ENCODE measurements at places on chromosomes 5 and 9.

GRCh38 chr9:35675204-35675603 lies 1.5 kb downstream of the CA9 start:
- no peak for DNase-seq

DNA sequence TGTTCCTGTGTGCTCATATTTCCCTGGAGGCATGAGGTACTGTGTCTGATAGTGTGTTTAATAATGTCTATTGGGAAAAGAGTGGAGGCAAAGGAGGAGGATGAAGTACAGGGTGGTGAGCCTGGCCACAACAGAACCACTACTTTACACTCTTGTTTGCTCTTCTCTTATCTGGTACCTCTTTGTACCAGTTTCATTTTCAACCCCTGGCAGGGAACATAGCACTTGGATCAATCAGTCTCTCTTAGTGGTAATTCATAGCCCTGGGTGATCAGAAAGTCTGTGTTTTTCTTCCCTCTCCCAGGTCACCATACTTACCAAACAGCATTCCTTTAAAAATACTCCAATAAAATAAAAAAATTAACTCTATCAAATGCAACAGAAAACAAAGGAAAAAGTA lies 105.4 kb downstream of the DMRT2 start:
- no peak for DNase-seq

DNA sequence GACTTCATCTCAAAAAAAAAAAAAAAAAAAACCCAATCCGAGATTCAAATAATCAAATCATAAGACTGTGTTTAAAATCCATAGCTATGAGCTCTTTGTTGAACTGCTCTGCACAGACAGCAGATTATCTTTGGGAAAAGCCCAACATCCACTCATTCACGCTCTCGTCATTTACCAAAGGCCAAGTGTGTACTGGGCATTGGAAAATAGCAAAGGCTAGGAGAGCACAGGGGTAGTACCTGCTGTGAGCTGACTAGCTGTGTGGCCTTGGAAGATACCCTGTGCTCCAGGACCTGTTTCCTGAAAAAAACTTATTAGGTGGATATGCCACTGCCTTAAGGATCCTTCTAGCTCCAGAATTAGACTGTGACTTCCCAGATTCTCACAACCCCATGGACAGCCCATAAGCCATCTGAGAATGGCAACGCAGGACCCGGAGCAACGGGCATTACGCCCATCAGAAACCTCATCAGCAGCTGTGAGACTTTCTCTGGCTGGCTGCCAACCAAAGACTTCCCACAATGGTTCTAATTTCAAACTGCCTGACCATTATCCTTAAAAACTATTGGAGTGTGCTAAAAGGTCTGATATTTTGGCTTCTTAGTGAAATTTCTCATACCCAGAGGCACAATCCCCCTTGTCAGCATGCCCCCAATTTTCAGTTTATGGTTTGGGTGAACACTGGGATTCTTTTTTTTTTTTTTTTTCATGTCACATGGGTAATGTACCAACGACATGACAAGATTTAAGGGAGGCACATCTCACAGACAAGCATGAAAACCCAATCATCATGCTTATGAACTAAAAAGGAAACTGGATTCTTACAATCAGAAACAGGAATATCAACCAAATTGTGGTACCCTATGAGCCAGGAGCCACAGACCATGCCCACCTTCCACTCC lies 16.8 kb downstream of the SERINC5 start:
- no peak for DNase-seq

GRCh38 chr5:117497601-117498000 lies 923.0 kb upstream of the SEMA6A start:
- DNase-seq, result no peak

- no peak for DNase-seq
These were observed 96.8 kb upstream of the PJA2 start for GRCh38 chr5:109506556-109506955.

DNA sequence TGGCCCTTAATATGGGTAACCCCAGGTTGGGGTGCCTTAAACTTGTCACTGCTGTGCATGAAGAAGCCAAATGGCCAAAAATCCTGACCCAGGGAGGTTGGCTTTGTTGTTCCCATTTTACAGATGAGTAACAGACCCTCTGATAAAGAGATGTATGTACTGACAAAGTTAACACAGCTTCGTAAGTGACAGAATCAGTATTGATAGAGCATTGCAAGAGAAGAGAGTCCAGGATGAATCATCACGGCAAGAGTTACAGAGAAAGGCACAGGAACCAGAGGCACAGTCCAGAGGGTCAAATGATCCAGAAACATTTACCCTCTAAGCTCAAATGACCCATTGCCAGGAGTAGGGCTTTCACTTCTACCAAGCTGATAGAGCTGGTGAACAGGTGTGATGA lies 103.8 kb upstream of the SMC2 start:
- DNase-seq, result no peak

GRCh38 chr5:143355710-143356109 lies 47.8 kb downstream of the NR3C1 start:
- DNase-seq, result peak; percentile 87

DNA sequence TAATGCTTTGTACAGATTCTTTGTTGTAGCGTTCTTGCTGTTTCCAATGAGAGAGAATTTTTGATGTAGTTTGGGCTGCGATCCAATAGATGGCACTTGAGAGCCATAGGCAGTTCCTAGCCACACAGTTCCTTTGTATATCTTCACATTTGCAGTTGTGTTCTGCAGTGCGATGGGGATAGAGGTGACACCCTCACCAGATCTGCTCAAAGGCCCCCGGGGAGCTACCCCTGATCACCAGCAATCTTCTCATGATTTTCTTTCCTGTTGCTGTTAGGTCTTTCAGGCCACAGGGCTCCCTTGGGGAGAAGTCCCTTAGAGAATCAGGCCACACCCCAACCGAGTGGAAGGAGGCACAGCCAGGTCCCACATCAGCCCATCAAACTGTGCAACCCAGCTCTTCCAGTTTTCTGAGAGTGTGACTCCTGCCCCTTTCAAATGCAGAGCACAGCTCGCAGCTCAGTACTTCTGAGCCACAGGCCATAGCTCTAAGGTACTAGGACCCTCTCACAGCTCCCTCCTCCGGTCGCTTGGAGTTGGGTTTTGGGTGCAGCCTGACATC lies 353.7 kb downstream of the SLCO4C1 start:
- no peak for DNase-seq

DNA sequence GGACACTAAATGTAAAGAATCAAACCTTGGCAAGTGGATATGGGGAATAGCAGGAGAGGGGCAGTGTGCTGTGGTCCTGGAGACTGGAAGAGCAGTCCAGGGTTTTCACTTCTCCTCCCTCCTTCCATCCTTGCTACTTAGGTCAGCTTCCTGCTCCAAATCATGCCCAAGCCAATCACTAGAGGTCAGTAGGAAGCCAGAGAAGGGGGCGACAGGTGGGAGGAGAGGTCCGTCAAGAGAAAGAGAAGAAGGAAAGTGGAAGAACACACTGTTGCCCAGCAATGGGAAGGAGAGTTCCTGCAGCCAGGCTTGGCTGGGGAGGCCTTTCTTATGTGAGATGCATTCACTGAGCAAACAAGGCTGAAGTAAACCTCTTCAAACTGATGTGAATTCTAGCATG lies 289.6 kb downstream of the DTWD2 start:
- DNase-seq, result no peak

GRCh38 chr5:137570070-137570469 lies 70.9 kb upstream of the SPOCK1 start:
- DNase-seq, result no peak

DNA sequence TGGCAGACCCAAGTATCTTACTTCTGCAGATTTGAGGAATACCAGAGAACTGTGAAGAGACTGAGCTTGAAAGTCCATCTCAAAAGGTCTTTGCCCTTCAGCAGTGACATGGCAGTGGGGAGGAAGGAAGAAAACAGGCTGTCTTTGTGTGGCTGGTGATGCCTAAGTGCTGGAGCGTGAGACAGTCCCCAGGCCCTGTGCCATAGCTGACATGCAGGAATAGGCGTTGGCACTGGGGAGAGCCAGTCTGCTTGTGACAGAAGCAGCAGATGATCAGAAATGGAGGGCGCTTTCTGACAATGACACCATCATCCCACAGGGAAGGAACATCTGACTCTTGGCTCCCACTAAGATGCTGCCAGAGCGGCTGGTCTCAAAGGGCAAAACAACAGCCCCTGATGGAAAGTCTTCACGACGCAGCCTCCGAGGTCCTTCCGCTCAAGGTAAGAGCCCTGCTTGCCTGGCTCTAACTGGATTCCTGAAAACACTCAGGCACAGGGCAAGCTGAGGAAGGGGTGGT lies 15.5 kb upstream of the GLRX start:
- no peak for DNase-seq

- no peak for DNase-seq
These were observed 45.5 kb upstream of the LARP1 start for GRCh38 chr5:154709368-154710305.

DNA sequence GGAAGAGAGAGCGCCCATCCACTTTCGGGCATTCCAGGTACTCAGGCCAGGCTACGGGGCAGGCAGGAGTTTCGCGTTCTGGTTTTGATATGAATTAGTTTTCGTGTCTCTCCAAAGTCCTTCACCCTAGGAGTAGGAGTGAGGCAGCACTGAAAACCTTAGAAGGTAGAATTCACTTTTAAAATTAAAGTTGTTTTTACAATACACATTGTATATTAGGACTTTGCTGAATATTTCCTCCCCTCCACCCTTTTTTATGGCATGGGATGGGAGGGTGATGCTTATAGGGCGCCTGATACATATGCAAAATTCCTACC lies 747 bp downstream of the ITGA1 start:
- no peak for DNase-seq

DNA sequence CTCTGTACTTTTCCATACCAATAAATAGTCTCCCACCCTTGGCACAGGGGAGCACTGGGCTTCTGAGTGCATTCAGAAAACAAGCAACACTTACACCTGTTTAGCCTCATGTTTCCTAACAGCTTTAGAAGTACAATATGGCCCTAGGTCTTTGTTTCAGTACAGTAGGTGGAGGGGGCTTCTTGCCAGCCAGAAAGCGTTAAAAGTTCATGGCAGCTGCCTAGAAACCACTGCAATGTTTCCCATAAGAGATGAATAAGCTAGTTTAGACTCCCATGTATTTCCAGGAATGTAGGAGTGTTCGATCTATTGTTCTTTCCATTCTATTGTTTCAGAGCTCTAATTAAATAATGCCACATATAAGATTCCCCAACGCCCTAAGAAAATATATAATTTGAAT lies 444.8 kb downstream of the ARHGEF28 start:
- no peak for DNase-seq

DNA sequence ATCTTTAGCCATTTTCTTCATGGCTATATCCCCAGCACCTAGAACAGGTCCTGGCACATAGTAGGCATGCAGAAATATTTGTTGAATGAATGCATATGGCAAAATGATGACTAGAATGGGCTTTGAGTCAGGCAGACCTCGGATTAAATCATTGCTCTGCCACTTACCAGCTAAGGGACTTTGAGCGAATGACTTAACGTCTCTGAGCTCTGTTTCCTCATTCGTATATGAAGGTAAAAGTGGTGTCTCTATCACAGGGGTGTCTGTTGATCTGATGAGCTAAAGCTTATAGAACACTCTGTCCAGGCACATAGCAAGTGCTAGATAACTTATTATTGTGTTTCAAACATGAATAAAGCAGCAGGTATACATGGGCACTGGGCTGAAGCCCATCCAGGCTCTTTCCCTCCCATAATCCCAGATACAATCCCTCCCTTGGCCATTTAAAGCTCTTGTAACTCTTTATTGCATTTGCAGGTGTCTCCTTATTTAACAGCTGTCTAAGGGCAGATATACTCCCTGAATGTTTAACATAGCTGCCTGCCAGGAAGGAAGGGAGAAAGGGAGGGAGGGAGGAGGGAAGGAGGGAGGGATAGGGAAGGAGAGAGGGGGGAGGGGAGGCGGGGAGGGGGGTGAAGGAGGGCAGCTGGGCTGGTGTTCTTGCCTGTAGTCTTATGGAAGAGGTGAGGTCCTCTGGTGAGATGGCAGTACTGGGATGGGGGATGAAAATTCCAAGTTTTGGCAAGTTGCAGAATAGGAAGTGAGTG lies 23.2 kb upstream of the STXBP1 start:
- DNase-seq, result no peak

- DNase-seq, result no peak
These were observed 276.2 kb upstream of the TNC start for GRCh38 chr9:115393976-115394775.

DNA sequence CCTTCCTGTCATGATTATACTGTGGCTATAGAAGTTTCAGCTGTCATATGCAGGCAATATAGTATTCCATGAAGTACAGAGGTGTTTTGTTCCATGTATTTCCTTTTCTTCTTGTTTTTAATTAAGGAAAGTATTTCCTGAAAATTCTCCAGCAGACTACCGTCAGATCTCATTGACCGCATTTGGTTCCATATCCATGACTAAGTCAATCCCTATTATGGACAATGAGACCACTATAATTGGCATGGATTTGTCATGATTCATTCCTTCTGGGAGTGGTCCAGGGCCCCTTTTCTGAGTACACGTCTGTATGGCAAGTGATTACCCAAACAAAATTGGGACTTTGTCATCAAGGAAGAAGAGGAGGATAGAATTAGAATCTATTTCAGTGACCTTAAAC lies 283.2 kb upstream of the CLINT1 start:
- DNase-seq, result no peak

DNA sequence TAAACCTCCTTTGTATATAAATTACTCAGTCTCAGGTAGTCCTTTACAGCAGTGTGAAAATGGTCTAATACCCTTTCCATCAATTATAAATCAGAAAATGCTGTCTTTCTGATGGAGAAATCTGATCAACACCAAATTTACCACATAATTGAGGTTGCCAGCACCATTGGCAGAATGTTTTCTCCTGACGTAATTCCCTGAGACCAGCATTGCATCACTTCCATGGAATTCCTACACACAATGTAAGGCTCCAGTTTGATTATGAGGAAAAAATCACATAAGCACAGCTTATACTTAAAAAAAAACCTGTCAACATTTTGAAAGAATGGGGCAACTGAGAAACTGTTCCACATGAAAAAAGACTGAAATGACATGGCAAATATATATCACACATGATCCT lies 618.7 kb upstream of the CDH6 start:
- DNase-seq, result no peak

DNA sequence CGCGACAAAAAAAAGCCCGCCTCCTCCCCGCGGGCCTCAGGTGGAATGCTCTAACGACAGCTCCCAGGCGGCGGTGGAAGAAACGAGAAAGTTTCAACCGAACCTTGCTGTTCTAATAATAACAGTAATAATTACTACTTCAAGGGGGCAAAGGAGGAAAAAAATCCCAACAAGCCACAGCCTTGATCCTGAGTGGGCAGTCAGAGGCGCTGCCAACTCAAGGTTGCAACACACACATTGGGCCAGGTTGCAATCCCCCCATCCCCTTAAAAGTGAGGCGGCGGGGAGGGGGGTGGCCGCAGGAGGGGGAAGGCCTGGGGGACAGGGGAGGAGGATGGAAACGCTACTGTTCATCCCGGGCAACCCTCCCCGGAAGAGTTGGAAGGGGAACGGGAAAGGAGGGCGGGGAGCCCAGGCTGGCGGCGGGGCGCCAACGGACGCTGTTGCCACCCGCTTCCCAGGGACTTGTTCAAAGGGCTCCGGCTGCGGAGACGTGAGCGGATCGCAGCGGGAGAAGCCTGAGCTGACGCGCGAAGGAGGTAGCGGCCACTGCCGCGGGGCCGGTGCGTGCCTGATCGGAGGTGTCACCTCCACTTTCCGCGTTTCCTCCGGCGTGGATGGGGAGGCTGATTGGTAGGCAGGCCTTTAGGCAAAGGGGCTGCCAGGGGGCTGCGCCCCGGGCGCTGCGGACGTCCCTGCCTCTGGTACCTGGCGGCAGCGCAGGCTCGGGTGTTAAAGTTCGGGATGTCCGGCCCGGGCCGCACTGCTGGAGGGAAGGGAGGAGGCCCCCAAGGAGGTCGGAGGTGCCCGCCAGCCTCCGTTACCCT lies 647 bp downstream of the SMARCA2 start:
- DNase-seq, result peak; percentile 32

All from CD4-positive, alpha-beta T cell treated with Interleukin-2 at 100 ng/mL for 4 hours (primary cell).